ENCODE measurements at places on chromosomes 1 and 21.

DNA sequence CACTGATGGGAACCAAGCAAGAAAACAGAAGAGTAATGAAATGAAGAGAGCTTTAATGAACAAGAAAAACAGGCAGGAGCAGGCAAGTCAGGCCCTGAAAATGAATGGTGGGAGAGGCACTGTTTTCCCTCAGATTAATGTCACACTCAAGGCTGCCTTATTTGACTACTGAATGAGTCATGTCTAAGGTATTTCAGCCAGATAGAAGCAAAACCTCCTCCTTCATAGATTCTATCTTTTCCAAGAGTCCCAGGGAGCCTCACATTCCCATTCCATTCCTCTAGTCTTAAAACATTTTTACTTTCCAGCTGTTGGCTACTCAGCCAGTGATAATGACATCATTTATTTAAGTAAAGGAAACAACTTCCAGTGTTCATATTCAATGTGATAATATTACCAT lies 228.4 kb upstream of the NRIP1 start:
- DNase-seq: no peak

- no peak for DNase-seq
Measured at GRCh38 chr1:153954826-153955225, 3.6 kb downstream of the CRTC2 start.

- no peak for DNase-seq
Measured at GRCh38 chr1:57492586-57493226, 68.8 kb upstream of the DAB1 start.

DNA sequence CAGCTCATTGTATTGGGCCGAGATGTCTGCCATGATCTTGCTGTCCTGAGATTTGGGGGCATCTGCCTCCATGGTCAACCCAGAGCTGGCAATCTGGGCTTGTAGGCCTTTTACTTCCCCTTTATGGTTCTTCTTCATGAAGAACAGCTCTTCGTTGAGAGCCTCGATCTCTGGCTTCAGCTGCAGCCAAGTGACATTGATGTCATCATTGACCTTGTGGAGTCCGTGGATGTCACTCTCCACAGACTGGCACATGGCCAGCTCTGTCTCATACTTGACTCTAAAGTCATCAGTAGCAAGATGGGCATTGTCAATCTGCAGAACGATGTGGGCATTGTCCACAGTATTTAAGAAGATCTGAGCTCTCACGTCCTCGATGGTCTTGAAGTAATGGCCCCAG lies 29.2 kb downstream of the RAP1A start:
- DNase-seq: no peak

- DNase-seq: no peak
Measured at GRCh38 chr1:179146476-179146875, 64.6 kb downstream of the TOR3A start.

DNA sequence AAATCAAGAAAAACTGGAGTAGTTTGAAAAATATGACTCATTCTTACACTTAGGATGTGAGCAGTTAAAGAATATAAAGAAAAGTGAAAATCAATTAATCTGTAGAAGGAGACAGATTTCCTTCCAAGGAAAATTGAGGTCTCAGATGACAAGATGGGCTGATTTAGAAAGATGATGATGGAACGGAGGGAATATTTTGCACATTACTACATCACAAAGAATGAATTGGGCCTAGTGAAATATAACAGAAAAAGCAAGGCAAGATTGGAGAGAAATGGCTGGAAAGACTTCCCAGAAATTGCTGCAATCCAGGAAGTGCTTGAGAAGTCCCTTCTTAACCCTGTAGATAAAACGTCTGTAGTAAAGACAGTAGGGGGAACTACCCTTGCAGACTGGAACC lies 169.1 kb upstream of the SYT6 start:
- no peak for DNase-seq
